ENCODE measurements at places on chromosomes 11 and 22.

GRCh38 chr11:15818132-15818842, 538.1 kb downstream of the SOX6 start:
- no peak for DNase-seq

DNA sequence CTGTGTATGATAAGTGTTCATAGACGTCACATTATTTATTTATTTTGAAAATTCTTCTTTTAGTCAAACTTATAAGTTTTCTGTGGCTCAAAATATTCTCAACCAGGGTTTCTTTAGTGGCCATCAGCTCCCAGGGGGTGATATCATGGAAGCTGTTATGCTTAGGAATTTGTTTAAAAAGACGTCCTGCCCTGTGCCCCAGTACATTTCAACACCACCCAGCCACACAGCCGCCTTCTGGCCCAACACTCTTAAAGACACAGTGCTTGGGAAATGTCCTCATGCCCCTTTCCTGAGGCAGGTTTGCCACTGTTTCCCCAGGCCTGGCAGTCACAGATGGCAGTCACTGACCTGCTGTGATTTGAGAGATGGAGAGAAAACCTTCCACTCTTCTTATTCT, 19.9 kb downstream of the TSKU start:
- DNase-seq = no peak

- no peak for DNase-seq
Measured at GRCh38 chr11:20253796-20254195, 93.5 kb upstream of the DBX1 start.

DNA sequence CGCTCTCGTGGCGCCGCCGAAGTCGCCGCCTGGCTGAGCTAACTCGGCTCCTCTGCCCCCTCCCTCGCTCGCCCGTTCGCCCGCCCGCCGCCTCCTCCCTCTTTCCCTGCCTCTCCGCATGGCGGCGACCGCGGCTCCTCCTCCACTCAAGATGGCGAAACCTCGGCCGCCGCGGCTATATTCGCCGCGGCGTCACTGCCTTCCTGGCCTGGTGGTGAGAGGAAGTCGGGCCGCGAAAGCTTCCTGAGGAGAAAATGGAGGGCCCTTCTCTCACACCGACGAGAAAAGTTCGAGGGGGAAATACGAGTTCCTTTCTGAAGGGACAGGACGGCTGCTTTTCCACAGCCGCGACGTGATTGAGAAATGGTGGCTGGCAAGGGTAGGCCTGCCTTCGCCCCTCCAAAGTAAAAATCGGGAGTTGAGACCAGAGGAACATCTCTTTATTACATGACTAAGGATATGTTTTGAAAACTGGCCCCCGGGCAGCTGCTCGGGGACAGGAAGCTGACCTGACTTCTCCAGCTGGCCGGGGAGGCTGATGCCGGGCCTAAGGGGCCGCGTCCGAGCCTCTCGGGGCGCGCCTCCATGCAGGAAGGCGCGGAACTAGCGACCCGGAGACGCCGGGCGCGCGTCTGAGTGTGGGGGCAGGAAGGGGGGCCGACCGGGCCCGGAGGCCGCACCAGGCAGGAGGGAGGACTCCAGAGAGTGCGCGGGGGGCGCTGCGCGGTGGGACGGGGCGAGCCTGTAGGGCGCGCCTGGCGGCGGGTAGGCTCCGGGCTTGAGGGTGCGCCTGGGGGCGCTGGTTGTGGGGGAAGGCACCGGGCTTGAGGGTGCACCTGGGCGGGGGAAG, at the start of gene DDX6:
DDX6 (minus strand) TSS at position 54 of the 850 bp plus-strand sequence. CDS start 4,913 bp downstream, outside the sequence.
- DNase-seq = peak; percentile 87

- no peak for DNase-seq
Measured at GRCh38 chr11:66464916-66465315, 1.8 kb upstream of the PELI3 start.

DNA sequence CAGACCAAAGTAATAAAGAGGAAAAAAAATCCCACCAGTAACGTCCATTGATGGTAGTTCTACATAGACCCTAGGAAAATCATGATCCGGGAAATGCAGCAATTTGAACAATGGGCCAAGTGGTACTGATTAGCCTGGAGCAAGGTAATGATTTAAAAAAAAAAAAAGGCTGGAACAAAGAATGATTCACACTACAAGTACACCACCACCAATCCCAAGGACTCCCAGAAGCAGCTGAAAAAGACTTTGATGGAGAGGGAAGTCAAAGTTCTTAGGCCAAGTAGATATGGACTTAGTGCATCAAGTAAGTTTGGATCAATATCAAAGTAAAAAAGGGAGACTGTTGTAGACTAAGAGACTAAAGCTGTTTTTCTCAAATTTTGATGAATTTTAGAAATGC, 11.8 kb downstream of the KCTD14 start:
- no peak for DNase-seq

DNA sequence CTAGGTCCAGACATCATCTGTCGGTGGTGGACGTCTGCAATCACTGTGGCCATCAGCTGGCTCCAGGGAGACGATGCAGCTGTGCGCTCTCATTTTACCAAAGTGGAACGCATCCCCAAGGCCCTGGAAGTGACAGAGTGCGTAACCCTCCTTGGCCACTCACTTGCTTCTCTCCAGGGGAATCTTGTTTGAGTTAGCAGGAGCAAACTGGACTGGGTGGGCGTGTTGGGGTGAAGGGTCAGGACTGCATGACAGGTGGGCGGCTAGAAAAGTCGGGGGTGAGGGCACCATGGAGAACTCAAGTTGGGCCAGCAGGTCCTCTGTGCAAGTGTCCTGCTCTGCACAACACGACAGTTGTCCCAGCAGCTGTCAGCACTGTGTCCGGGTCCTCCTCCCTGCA, 16.2 kb downstream of the SHISA8 start:
- DNase-seq = no peak

DNA sequence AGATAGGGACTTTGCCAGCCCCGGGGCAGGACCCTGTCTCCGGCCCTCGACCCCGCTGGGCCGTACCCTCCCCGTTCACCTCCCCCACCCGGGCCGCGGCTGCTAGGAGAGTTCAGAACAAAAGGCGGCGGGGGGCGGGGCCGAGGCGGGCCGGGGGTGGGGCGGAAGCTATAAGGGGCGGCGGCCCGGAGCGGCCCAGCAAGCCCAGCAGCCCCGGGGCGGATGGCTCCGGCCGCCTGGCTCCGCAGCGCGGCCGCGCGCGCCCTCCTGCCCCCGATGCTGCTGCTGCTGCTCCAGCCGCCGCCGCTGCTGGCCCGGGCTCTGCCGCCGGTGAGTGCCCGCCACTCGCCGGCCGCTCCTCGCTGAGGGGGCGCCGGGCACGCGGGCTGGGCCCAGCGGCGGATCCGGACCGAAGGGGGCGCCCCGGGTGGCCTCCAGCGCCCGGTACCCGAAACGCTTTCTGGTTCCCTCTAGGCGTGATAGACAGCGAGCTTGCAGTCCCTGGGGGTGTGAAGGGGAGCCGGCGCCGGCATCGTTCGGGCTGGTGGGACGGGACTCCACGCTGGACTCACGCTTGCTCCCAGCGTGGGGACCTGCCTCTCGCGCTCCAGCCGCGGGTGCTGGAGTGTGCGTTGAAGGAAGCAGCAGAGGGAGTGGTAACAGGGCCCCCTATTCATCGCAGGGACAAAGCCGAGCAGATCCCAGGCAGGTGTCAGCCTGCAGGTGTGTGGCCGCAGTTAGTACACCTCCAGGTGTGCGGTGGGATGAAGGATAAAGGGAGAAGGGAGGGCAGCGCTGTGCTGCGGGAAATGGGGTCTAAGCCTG, at the start of gene MMP11:
MMP11 (plus strand) TSS at position 201 of the 825 bp plus-strand sequence; CDS start at position 223, 22 bp downstream.
- peak; percentile 41 for DNase-seq

- no peak for DNase-seq
Measured at GRCh38 chr22:50081426-50082196, 3.6 kb downstream of the MLC1 start.

DNA sequence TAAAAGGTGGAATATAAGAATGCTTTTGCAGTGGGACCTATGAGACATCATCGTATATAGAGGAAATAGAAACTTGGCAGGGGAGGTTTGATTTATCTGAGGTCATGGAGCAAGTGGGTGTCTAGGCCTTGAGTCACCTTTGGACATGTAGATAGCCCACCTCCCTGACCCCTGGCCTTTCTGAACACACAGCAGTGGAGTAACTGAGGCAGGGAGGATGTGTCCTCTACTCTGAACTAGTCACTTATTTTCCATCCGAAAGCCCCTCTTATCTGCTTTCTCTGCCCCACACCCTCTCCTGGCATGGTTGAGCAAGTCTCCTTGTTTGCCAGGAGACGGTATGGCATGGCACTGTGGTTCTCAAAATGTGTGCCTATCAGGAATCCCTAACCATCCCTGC, 7.9 kb downstream of the CD82 start:
- no peak for DNase-seq

- peak; percentile 77 for DNase-seq
Measured at GRCh38 chr22:40203572-40203971, 25.8 kb downstream of the TNRC6B start.

DNA sequence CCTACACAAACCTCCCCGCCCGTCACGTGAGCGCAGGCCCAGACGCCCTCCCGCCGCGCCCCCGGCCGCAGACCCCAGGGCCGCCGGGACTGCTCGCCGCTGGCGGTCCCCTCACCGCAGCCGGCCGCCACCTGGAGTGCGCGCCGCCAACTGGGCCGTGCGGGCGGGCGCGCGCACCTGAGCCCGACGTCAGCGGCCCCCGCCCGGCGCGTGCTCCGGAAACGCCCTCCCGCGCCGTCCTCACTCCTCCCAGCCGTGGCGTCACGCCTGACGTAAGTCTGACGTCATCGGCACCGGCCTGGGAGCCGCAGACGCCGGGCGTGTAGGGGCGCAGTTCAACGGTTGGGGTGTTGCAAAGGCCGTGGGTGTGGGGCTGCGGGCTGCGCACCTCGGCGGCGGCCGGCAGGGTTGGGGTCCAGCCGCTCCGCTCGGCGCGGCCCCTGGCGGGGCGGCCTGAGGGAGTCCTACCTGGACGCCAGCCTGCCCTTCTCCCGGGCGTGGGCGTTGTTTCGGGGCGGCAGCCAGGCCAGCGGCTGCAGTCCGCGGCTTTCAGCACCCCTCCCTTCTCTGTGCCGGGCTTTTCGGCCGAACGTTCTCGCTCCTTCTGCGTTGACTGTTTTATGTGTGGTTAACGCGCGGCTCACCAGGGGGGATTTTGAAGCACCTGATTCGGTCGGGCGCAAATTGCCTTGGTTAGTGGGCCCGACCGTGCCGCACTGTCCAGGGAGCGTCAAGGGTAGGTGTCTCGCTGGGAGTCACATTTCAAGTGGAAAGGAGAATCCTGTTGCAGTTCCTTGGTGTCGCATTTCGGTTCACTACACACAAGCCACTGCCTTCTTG, at the start of gene JOSD1:
JOSD1 (minus strand) TSS at position 155 of the 840 bp plus-strand sequence. CDS start 956 bp downstream, outside the sequence.
- DNase-seq = peak; percentile 98

DNA sequence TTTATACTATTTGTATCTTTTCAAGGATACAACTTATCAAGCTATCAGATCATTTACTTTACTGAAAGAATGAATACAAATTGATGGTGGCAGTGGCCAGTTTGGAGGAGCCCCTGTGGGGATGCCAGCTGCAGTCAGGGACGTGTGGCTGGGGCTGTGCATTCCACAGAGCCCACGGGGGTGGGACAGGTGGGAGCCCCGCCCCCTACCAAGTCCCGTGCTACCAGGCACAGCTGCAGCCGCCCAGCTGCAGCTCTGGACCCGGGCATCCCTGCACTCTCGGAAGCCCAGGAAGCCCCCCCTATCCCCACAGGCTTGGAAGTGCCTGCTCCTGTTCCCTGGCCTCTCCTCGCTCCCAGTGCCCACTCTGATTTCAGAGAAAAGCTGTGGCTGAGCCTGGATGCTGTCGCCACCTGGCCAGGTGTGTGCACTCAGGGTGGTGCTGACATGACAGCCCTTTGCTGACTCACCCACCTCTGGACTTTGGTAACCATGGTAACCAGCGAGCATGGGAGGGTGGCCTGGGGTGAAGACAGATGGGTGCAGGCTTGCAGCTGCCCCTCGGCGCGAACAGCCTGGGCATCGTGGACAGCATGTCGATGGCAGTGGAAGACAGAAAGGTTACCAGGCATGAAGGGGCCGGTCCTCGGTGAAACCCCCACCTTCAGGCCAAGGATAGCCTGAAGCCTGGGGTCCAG, 138.1 kb downstream of the SBF2 start:
- no peak for DNase-seq

DNA sequence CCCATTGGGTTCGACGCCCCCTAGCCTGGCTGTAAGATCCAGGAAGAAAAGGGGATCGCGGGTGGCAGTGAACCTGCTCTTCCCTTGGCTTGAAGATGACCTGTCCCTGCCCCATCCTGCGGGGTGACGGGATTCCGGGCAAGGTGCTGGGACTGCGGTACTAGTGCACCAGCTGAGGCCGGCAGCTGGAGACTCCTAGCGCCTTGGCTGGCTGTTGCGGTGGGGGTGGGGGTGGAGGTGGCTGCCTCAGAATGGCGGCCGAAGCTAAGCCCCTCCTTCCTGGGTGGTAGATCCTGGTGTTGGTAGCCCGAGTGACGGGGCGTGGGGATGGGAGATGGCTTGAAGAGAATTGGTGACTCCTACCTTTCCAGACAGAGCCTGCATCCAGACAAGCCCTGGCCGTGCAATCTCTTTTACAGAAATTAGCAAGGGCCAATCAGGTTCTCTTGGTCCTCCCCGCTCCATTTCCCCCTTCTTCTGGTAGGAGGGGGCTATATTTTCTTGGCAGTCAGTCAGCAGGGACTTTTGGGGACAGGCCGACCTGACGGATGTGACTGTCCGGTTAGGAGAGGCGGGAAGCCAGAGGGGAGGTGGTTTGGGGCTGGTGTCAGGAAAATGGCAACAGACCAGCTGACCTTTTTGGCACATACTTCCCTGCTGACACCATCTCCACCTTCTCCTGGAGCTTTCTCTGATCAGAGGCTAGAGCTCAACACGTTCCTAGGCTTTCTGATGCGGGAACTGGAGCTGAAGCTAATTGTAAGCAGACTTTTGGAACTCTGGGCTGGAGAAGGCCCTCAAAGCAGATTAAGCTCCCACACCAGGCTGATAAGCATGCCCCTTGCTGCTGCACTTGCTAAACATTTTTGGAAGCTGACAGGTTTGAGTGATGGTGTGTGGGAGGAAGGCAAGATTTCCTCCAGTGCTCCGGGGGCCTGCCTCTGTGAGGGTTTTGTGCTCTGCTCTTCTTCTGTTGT, 2.0 kb downstream of the NAV2 start:
- DNase-seq = no peak

GRCh38 chr11:92245700-92246271, 21.2 kb downstream of the FAT3 start:
- no peak for DNase-seq

DNA sequence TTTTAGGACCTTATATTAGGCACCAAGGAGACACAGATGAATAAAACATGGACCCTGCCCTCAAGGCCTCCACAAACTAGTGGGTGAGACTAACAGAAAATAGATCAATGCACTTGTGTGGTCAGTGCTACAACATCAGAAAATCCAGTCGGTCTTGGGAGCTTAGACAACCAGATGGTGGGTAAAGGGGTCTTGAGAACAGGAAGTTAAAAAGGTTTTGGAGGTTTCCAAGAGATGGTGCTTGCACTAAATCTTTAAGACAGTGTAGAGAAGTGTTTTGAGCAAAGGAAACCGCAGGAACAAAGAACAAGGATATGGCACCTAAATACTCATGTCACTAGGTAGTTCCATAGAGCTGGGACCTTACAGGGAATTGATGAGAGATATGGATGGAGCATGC, 56.2 kb downstream of the GALNT18 start:
- DNase-seq = no peak

- DNase-seq = peak; percentile 37
Measured at GRCh38 chr11:34840736-34841386, 75.3 kb downstream of the APIP start.
